ENCODE measurements at places on chromosomes 4 and X.

DNA sequence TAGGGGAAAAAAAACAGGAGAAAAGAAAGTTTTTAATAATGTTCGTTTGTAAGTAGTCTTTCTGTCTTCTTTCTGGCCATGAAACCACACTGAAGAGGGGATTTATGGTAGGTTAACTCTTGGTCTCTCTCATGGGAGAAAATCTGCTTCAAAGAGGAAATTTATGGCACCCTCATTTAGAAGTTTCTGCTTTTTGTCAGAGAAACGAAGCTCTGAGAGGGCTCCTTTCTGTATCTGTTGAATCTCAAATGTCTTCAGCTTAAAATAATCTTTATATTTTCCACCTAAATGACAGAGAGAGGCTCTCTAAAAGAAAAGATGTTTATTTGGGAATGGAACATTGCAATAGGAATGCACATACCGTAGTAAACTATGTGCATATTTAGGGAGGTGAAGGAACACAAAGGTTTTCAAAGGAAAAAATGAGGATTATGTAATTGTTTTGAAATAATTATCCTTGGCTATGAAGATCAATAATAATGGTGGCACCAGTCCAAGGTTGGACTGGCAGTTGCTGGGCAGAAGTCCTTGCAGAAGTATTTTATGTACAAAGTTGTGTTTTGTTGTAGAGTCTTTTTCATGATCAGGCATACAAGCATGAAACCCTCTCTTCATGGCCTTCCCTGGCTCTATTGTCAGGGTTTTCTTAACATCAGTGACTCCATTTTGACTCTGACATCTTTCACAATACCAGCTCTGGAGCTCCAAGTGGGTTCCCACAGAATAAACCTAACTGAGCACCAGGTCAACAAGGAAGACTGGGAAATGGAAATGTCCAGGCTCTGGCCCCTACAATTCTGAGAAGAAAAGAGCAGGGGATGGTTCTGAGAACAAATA, 53.0 kb upstream of the HPSE start:
- no peak for DNase-seq

DNA sequence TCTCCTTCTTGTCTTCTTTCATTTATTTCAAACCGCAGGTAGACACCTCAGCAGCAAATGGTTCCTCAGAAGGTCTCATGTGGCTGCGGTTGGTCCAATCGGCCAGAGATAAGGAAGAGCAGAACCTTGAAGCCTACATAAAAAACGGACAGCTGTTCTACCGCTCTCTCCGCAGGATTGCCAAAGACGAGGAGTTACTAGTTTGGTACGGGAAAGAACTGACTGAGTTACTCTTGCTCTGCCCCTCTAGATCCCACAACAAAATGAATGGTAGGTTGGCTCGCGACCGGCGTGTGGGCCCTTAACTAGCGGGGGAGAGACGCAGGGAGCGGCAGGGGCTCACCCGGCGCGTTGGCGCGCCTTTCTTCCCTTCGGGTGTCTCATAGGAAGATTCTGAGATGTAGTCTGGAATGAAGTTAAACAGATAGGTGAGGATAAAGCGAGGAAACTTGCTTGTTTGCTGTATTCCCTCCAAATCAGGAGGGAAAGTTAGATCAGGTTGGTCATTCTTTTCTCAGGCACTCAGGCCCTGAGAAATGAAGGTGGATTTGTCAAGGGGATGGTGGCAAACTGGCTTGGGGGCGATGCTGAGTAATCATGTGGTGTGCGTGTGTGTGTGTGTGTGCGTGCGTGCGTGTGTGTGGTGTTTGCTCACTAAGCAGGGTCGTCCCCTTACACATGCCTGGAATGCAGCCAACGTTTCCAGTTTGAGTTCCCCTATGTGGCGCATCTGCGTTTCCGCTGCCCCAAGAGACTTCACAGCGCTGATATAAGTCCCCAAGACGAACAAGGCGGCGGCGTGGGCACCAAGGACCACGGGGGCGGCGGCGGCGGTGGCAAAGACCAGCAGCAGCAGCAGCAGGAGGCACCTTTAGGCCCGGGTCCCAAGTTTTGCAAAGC, 4.2 kb downstream of the PRDM8 start:
- no peak for DNase-seq

GRCh38 chr4:159446266-159446976, 343.5 kb downstream of the RAPGEF2 start:
- DNase-seq, result peak; percentile 46

DNA sequence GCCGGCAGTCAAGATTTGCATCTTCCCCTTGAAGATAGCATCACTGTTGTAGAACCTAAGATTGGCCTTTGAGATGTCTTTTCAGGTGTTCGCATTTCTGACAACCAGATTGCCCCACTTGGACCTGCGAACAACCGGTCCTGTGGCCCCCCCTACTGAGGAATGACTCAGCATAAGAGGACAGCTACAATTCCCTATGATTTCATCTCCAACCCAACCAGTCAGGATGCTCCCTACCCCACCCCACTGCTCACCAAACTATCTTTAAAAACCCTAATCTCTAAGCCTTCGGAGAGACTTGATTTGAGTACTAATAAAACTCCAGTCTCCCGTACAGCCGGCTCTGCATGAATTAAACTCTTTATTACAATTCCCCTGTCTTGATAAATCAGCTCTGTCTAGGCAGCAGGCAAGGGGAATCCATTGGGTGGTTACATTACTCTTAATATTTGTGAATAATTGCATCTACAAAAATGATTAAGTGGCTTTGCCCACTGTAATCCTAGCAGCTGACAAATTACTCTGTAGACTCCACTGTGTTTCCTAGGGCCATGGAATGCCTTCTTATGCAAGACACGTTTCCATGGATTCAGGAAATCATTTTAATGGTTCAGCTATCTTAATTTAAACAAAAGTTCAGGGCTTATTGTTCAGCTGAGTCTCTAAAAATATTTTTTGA, 95.4 kb downstream of the GPR143 start:
- DNase-seq, result no peak

DNA sequence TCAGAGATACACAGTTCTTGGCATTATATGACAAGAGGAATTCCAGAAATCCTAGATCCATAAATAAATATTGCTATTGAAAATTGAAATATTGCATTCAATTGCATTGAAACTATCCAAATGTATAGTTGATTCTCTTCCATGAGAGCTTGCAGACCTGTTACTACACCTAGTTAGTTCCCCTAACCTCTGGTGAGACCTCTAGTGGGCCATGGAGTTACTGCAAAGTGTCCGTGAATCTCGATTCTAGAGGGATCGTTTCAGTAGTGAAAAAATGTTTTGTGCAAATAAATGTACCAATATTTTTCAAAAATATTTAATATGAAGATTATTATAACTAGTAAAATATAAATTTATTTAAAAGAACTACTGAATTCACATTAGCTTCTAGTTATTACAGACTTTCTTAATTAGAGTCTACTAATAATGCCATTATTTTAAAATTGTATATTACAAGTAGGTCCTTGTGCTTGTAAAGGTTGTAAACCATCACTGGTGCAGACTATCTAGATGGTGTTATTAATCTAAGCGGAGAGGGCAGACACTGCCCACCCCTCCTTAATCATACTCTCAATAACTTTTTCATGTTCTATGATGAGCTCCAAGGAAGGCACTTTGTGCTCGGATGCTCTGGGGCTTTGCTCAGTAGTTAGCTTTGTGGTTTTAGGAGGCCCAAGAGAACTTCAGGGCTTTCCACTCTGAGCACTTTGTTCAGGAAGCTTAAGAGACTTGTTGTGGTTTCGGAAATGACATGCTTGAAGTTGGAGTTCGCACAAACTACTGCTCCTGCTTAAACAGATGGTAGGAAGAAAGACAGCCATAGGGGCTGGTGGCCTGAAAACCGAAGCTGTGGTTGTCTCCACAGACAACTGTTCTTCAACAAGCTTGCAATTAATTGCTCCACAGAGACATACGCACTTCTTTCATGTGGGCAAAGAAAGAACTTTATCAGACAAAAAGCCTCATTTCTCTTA, 42.8 kb downstream of the IL21 start:
- DNase-seq, result peak; percentile 36

GRCh38 chrX:138006180-138006579, 440.3 kb downstream of the ZIC3 start:
- DNase-seq, result no peak

GRCh38 chr4:128286474-128287058, 1.0 kb downstream of the PGRMC2 start:
- DNase-seq, result peak; percentile 23

DNA sequence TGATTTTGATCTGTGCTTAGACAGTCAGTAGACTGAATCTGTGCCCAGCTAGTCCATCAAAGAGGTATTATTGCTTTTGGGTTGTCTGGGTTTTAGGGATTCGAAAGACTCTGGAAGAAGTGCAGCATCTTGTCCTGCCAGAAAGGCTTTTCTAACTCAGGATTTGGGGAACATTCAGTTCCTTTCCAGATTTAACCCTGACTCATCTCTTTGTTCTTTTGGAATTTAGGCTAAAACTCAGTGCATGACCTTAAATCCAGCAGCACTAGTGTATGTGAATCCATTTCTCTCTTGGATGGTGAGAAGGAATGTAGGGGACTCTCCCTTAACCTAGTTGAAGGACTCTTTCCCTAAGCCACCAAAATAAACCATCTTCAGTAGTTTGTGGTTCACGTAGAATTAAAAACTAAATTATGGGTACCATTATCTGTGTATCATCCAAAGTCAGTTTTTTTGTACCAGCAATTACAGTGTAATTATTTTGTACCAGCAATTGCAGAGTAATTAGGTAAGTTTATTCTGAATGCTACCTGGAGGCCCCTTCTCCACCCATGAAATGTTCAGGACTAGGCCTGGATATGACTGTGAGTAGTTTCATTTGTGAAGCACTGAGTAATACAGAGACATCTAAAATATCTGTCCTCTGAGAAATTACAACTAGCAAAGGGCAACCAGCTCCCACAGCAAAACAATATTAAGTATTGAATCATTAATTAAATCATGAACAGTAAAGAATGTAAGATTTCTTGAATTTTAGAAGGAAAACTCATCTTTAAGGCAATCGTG, 384.0 kb downstream of the TMA16 start:
- DNase-seq, result no peak

DNA sequence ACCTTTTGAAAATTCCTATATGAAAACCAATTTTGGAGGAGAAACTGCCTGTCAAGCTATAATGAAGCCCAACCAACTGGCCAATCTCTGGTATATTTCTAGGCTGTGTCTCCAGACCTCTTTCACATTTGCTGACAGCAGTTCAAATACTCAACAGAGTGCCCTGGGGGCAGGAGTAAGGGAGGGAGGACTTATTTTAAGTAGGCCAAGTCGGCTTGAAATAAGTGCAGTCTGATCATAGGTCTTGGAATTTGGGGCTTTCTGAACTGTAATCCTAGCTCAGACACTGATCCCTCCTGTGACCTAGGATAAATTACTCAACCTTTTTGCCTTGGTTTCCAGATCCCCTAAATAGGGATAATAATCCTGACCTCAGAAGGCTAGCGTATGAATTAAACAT, 59.4 kb upstream of the SLC7A11 start:
- DNase-seq, result no peak

DNA sequence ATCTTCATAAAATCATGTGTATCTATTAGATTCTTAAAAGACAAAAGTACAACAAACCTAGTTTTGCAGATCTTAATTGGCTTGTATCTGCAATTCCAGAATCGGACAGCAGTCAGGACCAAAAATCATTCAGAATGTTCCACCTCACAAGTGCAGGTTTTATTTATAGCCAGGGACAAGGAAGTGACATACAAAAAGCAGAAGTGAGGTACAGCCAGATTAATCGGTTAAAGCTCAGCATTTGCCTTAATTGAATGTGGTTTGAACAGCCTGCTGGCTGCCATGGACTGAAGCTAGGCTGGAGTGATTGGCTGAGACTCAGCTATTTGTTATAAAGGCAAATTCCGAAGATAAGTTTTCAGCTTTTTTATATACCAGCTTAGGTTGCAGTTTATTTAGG, 932.6 kb downstream of the C4orf33 start:
- DNase-seq, result no peak

DNA sequence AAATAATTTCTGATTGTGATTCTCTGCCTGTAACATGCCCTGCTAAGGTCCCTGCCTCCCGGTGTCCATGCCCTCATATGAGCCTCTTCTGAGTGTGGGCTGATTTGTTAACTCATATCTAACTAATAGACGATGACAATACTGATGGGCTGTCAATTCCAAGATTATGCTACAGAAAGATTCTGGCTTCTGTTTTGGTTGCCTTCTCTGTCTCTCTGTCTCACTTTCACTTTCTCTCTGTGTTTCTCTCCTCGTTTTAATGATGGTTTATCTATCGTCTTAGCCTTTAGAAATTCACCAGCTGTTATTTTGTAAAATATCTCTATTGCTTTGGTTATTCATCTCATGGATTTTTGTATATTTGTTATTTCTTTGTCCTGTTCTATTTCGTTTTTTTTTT, 312.5 kb upstream of the ANXA10 start:
- DNase-seq, result no peak

- peak; percentile 20 for DNase-seq
Observed at GRCh38 chrX:41922431-41923151, 763 bp downstream of the CASK start.

All from HuH-7 (cell line).